OCI-LY7 (cell line): ENCODE measurements at places on chromosomes 3 and 15.

DNA sequence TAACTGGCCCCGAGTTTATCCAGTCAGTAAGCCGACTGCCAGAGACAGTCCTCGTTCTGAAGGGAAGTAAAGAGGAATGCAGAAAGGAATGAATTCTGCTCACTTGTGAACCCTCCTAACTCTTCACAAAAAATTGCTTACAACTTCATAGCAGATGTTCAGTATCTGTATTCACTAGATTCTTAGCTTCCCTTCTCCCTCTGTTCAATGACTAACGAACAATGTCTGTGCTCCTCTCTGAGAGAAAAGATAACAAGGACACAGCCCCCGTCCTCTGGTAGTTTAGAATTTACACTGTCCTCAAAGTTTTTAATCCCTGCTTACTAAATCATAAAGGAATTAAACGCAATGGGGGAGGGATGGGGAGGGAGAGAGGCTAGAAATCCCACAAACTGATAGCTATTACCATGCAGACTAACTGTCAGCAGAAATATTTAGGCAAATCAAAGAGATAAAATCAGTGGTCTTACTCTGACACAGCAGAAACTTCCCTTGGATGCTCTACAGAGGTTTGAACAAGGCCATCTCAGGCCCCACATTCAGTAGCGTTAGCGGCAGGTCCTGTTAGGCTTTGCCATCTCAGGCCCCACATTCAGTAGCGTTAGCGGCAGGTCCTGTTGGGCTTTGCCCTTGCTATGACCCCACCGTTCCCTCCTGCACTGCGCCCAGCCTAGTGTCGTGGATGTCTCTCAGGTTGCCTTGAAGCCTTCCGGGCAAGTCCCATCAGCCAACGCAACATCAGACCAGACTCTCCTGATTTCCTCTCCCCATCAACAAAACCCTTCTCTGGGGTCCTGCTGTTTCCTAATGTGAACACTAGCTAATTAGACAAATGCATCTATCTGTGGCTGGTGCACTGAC, 23.4 kb downstream of the NRROS start:
- no peak for DNase-seq

DNA sequence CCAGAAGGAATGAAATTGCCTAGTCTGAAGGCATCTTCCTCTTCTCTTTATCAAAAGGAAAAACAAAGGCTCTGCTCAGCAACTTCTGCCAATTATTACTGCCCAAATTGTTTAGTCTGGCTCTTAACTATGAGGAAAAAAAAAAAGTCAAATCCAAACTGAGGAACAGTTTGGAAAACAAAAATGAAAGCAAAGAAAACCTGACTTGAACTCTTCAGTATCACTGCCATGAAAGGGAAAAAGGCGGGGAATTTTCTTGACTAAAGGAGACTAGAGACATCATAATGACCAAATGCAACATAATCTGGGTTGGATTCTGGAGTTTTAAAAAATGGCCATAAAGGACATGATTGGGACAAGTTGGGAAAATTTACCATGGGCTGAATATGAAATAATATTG, 156.3 kb downstream of the STT3B start:
- DNase-seq: no peak

DNA sequence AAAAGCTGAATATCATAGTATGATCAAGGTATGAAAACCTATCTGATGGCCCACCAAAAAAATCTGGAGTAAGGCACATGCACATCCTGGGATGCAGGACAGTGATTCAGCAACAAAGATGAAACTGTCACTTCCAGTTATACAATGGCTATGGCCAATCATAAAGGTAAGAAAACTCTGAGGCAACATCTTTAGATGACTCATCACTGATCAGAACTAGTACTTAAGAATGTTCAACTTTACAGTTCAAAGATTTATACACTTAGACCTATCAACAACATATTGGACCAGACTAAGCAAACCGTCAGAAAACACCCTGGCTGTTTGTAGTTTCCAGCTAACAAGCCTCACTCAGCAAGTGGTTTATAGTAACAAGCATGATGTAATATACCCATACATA, 21.3 kb upstream of the PLCH1 start:
- no peak for DNase-seq

- DNase-seq: no peak
These were observed 624.7 kb upstream of the ALCAM start for GRCh38 chr3:104742044-104742443.

DNA sequence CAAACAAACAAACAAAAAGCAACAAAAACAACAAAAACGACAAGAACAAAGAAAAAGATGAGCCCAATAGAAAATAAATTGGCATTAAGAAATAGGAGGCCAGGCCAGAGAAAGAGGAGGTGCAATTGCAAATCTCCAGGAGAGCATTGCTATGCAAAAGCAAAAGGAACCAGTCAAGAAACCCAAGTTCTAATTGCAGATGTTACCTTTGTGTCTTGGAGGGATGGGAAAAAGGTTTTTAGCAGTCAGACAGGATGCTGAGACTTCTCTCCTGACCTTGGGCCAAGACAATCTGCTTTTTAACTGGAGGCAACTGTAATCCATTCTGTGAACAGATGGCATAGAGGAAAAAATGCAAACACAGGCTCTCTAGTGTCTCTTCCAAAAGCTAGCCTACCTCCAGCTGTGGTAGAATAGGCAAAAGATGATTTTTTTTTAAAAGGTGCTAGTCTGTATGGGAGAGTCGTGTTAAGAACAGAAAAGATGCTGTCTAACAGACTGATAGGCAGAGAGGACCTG, 56.4 kb downstream of the LSAMP start:
- DNase-seq: no peak

DNA sequence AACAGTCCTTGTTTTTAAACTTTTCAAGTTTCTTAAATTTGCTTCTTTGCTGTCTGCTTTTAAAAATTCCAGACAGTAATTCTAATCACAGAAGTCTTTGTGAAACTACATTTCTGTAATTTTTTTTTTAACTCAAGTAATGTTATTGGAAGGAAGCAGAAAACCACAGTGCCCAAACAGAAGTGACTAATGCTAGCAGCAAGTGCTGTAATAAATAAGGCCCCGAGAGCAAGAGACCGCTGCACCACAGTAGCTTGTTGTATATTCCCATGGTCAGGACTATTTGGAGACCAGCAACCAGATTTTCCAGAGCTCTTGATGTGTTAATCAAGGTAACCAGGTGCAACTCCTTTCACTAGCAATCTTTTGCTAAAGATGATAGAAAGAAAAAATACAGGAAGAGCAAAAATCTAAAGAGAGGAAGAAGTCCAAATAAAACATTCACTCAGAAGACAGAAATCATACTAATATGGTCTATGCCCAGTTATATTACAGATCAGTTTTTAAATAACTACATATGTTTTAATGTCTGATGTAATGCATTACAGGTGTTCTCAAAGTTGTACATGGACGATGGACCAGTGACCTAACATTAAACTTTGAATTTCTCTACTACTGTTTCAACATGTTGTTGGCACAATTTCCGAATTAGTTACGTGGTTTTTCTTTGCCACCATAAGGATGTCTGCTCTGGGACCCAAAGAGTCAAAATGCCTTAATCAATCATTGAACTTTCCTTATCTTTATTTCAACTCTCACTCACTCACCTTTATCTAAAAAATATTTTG, 36.4 kb downstream of the WWTR1 start:
- no peak for DNase-seq

- no peak for DNase-seq
These were observed 19.2 kb downstream of the EXOSC7 start for GRCh38 chr3:44995142-44995770.

DNA sequence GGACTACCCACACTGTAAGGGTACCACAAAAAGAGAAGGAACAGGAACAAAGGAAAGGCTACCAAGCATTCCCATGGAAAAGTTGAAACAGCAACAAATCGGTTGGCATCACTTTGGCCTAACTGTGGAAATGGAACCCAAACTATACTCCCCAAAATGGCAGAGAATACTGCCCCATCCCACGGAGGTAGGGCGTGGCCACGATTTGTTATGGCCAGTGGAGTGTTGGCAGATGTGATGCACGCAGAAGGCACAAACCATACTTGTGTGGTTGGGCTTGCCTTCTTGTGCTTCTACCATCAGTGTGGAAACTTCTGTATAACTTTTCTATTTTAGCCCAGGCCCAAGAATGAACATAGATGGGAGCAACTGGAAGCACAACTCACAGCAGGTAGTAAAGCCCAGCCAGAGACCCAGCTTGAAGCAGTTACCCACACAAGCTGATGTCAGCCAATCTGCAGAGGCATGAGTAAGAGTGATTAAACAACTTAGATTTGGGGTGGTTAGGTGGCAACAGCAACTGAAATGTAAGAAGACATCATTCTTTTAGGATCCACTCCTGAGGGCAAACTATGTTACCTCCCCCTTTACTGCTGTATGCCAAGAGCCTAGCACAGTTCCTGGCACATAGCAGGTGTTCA, 64.1 kb downstream of the BTD start:
- DNase-seq: no peak

GRCh38 chr3:72848703-72849081, 447 bp upstream of the SHQ1 start:
- peak; percentile 55 for DNase-seq

- DNase-seq: no peak
These were observed 538.5 kb upstream of the NECTIN3 start for GRCh38 chr3:110533089-110533488.

- no peak for DNase-seq
These were observed 20.6 kb downstream of the CD80 start for GRCh38 chr3:119538772-119539171.

DNA sequence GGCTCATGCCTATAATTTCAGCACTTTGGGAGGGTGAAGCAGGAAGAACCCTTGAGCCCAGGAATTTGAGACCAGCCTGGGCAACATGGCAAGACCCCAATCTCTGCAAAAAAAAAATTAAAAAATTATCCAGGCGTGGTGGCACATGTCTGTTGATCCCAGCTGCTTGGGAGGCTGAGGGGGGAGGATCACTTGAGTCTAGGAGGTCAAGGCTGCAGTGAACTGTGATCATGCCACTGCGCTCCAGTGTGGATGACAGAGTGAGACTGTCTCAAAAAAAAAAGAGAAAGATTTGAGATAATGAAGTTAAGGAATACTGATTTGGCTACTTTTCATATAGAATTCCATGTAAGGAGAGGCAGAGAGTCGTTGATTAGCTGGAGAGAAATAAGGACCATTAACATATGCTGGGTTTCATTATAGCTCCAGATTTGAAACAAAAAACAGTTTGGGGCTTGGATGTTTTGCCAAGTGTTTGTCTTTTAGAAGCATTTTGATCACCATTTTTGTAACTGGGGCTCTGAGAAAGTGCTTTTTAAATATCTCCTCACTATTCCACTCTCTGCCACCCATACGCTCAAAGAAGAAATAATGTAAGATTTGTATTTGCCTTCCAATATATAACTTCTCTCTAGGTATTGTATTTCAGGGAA, 214.2 kb downstream of the FEZF2 start:
- DNase-seq: no peak

DNA sequence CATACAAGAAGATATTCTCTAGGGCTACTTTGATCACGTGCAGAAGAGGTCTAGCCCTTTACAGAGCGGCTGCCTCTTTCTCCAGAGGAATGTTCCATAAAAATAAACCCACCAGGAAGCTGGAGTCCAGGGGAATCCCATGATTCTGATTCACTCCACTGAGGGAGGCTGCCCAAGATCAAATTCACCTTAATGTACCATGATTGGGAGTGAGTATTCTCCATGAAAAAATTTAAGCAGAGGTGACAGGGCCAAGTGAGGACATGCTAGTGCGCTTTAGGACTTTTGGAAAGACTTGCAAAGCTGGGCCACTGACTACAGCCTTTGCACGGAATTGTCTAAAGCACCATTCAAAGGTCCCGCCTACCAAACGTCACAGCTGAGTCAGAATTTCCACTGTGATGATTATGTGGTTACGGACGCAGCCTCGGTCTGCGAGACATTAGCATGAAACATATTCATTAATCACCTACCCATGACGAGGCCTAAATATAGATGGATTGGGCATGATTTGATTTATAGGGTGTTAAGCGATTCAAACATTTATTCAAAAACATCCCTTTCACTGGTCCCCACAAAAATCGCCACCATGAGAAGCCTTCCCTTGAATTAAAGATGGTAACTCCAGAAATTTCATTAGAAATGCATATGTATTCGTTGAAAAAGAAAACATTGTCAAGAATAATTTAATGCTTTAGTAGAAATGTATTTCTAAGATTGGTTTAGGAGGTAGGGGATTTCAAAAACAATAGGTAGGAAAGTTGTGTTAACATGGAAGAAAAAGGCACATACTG, 152.6 kb downstream of the GREM1 start:
- DNase-seq: peak; percentile 64

DNA sequence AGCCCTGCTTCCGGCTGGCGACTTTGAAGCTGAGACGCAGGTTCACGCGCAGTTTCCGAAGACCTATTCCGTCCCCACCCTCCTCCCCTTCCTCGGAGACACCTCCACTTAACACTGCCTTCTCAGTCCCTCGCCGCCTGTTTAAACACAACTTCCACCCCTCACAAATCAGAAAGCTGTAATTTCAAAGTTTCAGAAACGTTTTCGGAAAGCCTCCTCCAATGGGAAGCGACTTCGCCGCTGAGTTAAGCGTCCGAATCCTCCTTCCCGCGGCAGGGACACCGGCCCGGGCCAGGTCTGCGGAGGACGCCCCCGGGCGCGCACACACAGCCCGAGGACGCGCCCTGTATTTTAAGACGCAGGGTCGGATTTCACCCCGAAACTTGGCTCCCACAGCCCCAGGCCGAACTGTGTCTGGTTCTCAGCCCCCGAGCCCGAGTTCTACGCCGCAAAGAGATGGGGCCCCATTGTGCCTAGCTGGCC, 559 bp upstream of the LRRN1 start:
- DNase-seq: no peak

DNA sequence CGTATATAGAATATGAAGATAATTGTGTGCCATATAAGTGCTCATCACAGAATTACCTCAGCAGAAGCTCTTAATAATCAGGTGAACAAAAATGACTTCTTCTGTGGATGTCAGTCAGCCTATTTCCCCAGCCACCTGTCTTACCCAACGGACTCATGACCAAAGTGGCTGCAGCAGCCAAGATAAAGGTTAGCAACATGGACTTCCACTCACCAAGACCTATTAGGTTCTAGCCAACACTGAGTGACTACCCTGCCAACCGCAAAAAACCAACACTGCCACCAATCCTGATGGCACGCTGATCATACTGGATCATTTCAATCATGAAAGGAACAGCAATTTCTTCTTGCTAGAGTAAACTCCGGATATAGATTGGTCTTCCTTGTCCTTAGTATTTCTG, 12.1 kb downstream of the SEC11A start:
- no peak for DNase-seq

DNA sequence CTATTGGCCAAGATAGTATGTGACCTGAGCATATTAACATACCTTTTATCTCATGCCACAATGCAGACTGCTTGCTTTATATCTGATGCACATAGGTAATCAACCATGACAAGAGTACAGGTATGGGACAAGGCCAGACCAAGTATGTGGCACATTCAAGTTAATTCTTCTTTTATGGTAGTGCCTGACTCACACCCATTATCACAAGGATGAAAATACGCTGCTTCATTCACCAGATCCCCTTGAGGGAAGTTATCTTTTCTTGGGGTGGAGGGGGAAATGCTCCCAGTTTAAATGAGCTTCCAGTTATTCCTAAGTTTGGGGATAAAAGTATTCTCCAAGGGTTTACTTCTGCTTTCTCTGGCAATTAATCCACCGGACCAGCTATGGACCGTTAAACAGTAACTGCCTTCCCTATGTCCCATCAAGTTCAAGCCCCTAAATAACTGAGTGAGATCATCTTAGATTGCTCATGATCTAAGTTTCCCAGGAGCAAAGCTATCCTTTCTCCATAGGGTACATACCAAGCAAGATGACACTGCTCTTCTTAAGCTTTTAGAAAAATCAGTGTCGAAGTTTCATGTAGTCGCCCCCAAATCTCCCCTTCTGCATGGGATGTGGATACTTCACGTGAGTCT, 1.9 kb downstream of the COL8A1 start:
- no peak for DNase-seq
